Mucosa of descending colon (tissue), 3 donors: ENCODE measurements at places on chromosomes 7 and 10.
A peak's percentile ranks its signal among the peaks of the same experiment; 100 is the strongest.

DNA sequence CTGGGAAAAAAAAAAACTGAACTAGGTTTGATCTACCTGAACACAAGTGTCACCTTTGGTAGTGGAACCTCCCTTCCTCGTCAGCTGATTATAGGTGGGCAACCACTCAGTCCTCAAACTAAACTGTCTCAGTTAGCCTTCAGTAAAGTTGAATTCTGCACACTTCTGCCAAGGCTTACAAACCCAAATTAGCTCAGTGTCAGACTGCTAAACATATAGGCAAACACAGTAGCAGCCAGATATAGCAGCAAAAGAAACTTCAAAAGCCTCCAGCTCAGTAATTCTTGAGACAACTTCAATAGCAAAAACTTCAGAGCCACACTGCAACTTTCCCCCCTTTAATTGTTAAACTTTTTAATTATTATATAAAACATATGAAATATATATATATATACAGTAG is 956.9 kb downstream of the XPNPEP1 start:
- DNase-seq, result no peak

DNA sequence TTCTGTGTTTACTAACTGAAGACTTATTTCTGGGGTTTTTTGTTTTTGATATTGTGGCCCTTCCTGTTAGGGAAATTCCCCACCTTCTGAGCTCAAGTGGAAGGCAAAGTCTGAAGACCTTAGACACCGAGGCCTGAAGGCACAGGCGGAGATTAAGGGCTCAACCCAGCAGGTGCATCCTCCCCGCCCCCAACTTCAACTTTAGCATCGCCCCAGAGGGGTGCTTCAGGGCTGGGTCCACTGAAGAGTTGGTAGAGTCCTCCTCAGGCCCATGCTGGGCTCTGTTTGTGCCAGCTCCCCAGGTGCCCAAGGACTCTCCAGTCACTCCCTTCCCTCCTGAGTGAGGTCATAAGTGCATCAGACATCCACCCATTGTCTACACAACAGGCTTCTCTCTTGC is 9.4 kb upstream of the PPIA start:
- DNase-seq, result no peak

GRCh38 chr7:159253657-159254056 is 109.0 kb upstream of the VIPR2 start:
- DNase-seq, result no peak

- no peak for DNase-seq
These were observed 81.6 kb downstream of the EVX1 start for GRCh38 chr7:27324246-27324645.

GRCh38 chr7:12066004-12066403 is 145.1 kb upstream of the TMEM106B start:
- DNase-seq, result no peak

DNA sequence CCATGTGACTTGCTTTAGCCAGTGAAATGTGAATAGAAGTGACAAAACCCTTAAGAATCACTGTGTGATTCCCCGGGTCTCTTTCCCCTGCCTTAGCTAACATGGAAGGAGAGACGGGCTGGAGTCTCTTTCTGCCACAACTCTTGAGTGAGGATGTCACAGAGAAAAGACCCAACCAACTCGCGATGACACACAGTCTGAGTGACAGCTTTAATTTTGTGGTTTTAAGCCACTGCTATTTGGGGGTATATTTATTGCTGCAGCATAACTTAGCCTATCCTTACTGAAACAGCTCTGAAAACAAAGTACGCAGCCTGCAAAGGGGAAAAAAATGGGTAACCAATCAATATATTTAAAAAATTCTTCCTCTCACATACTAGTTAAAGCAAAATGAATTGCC is 319.4 kb downstream of the CALN1 start:
- DNase-seq, result no peak

GRCh38 chr10:8158193-8159071 is 103.9 kb downstream of the GATA3 start:
- peak; percentile 6 for DNase-seq

GRCh38 chr7:92669616-92670165 is 79.5 kb upstream of the FAM133B start:
- no peak for DNase-seq

- no peak for DNase-seq
These were observed 820 bp downstream of the BBS9 start for GRCh38 chr7:33130184-33130583.

- no peak for DNase-seq
These were observed 1397.6 kb downstream of the GATA3 start for GRCh38 chr10:9452056-9452455.

DNA sequence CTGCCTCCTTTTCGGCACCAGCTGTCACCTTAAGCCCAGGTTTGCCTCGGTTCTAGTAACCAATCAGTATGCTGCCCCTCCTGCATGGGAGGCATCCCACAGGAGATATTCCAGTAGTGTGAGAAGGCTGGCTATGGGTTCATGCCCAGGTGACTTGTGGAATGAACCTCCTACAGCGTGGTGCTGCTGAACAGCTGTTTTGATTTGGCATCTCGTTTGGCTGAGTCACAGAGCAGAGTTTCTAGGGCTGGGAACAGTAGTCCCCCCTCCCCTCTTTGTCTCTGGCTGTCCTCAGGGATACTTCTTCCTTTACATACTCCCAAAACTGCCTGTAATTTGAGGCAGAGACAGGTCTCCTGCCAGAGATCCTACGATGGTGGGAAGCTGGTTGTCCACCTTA is 16.1 kb downstream of the R3HCC1L start:
- DNase-seq, result no peak

GRCh38 chr7:7272294-7272693 is 90.0 kb downstream of the C1GALT1 start:
- no peak for DNase-seq

DNA sequence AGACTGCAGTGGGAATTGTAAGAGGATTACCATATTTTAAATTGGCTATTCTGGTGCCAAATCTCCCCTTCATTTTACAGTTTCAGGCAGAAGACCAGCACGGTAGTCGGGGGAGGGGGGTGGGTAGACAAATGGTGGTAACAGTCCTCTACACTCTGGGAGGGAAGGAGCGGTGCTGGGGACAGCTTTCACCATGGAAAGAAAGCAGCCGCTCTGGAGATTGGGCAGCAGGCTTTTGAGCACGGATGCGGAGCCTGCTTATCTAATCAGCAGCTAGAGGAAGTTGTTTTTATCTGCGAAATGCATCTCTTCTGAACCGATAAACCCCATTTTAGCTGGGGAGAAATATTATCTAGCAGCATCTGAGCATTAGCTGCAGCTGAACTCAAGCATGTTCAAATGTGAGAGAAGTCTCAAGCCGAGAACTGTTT is 28.7 kb downstream of the IKZF1 start:
- no peak for DNase-seq

DNA sequence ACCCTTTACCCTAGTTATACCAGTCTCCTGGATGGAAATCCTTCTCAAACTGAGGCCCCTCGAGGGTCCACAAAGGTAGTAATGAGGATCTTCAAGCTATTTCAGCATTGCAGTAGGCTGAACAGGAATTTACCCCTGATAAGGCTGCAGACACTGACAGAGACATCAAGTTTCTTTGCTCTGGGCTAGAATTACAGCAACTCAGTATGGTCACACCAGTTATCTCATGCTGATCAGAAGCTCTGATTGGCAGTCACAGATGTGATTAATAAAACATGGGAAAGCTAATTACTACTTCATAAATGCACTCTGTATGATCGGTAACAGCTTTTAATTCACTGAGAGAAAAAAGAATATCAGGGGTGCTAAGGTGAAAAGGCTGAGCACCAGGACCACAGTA is 30.6 kb downstream of the FAM204A start:
- DNase-seq, result no peak

GRCh38 chr7:144513334-144513733 is 109.8 kb upstream of the NOBOX start:
- no peak for DNase-seq

DNA sequence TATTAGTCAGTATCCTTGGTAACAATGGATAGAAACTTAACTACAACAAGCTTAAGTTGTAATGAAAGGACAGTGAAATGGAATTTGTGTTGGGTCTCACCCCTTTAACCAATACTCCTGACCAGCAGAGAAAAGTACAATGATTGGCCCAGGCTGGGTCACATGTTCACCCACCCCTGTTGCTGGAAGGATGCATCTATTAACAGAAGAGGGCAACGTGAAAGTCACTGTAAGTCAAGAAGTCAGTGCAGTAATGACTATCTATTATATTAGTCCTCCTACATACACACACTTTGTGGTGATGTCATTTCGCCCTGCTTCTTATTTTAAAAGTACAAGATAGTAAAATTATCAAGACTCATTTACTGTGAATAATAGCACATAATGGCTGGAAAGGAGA is 16.2 kb downstream of the PNLIPRP2 start:
- DNase-seq, result no peak

- no peak for DNase-seq
These were observed 161.5 kb upstream of the PFKP start for GRCh38 chr10:2905851-2906250.

GRCh38 chr7:136585954-136586670 is 282.3 kb upstream of the CHRM2 start:
- no peak for DNase-seq

- DNase-seq, result no peak
These were observed 6.5 kb downstream of the CBX3 start for GRCh38 chr7:26208040-26208439.

GRCh38 chr7:12683678-12684585 is 3.5 kb upstream of the ARL4A start:
- DNase-seq, result no peak

- DNase-seq, result no peak
These were observed 133.0 kb upstream of the KLF14 start for GRCh38 chr7:130867039-130867438.

- no peak for DNase-seq
These were observed 772.2 kb upstream of the C7orf33 start for GRCh38 chr7:147818317-147818716.

GRCh38 chr10:18476076-18476647 is 175.2 kb downstream of the NSUN6 start:
- DNase-seq, result no peak

DNA sequence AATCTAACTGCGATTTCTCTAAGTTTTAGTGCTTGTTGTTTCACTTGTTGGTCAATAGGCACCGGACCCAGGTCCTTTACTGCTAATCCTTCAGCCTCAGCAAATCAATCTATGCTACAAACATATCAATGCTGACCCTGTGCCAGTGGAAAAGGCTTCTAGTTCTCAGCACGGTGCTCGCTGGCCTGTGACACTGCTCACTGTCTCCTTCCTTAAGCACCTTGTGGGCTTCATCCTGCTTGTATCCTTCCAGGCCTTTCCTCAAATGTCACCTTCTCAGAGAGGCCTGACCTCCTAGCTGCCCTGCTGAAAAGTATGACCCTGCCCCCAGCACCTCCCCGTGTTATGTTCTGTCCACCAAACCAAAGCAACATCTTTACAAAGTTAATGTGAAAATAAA is 201.2 kb upstream of the FRMD4A start:
- DNase-seq, result peak; percentile 48

DNA sequence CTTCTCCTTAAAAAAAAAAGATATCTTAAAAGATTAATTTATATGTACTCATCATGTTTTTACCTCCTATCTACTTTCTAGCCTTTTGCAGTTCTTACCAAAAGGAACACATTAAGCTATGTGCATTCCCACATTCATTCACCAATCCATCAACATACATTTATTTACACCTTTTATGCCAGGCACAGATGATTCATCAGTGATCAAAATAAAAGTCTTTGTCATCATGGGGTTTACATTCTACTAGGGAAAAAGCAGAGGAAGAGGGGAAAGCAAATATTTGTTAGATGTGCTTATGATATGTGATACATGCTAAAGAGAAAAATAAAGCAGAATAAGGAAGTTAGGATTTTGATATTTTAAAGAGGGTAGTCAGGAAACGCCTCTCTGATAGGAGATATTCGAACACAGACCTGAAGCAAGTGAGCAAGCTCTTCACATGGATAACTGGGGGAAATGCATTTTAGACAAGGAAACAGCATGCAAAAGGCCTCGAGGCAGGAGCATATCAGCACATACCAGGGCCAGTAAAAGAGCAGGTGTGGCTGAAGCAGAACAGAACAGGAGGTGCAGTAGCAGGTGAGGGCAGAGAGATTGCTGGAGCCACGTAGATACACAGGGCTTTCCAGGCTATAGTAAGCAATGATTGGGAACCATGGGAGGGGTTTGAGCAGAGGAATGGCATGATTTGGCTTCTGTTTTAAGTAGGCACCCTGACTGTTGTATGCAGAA is 67.4 kb downstream of the REEP3 start:
- peak; percentile 53 for DNase-seq

GRCh38 chr10:108039821-108040584 is 875.5 kb upstream of the SORCS1 start:
- no peak for DNase-seq

DNA sequence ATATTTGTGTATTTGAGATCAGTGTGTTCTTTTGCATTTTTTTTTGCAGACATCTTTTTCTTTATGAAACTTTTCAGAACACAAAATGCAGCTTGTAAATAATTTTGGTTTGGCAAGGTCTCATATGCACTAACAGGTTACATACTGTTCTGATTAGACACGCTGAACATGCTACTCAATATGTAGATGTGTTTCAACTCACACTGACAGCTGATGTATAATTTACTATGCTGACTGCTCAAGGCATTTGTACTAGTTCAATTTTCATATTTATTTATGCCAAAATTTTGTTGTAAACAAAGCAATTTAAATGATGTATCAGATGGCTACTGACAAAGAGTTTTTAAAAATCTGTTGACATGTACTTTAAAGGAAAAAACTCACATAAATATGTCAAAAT is 123.8 kb downstream of the TFEC start:
- no peak for DNase-seq

- DNase-seq, result no peak
These were observed 26.1 kb upstream of the MRC1 start for GRCh38 chr10:17782921-17783665.

DNA sequence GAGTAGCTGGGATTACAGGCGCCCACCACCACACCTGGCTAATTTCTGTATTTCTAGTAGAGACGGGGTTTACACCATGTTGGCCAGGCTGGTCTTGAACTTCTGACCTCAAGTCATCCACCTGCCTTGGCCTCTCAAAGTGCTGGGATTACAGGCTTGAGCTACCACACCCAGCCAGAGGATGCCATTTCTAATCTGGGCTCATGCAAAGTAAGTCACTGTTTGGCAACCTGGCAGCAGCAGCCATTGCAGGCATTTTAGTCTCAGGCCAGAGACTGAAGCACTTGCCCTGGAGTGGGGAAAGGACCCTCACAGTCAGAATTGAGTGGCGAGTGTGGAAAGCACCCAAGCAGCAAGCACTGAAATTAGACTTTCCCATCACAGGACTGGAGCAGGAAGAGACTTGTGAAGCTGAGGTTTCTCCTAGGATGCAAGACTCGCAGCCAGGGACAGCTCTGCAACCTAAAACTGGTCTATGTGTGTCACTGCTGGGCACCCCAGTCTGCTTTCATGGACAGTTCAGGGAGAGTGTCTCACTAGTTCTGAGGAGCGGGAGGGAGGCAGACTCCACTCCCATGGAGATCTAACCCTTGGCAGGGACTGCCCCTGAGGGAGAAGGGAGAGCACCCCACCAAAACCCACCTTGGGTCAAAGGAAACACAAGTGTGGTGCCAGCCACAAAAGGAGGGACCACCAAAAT is 27.6 kb downstream of the SNX13 start:
- no peak for DNase-seq

GRCh38 chr10:83723080-83723479 is 416.2 kb upstream of the GHITM start:
- no peak for DNase-seq

- DNase-seq, result no peak
These were observed 323.3 kb downstream of the CRPPA start for GRCh38 chr7:16098058-16098457.
